ENCODE measurements at places on chromosomes 6 and 20.

DNA sequence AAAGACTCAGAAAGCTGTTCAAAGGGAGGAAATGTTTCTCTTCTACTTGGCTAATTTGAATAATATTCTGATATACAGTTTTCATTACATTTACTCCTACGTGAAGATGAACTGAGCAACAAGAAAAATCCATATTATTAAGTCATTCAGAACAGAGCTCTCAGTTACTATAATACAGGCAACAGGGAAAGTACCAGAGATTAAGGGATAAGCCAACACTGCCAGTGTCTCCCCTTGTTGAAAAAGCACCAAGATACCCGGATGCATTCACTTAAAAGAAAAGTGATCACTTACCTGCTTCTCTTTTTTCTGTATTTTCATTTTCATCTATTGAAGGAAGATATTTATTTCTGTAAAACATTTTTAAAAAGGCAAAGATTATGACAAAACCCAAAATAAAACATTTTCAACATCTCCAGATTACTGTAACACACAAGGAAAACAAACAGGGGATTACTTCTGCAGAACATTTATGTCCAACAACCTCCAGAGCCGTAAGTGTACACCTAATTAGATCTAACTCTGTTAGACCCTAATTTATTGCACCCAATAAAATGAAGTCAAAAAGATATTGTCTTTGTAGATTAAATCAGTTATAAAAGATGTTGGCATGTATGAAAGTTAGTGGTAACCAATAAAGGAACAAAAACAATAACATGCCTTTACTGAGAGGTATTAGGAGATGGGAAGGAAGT lies 67.0 kb downstream of the CHD6 start:
- no peak for DNase-seq

DNA sequence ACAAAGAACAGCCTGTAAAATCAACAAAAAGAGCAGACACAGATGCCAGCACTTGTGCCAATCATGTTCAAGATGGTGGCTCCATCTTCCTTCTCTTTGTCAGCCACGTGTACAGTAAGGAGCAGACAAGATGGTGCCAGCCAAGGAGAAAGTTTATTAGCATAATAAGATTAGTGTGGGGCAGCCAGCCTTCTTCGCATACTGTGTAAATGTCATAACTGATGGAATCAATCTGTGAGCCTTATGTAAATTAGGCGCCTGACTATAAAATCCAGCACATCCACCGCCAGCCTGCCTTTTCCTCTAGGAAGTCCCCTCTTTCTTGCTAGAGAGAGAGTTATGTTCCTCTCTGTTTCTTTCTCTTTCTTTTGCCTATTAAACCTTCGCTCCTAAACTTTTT lies 99.7 kb upstream of the RALGAPA2 start:
- DNase-seq: no peak

DNA sequence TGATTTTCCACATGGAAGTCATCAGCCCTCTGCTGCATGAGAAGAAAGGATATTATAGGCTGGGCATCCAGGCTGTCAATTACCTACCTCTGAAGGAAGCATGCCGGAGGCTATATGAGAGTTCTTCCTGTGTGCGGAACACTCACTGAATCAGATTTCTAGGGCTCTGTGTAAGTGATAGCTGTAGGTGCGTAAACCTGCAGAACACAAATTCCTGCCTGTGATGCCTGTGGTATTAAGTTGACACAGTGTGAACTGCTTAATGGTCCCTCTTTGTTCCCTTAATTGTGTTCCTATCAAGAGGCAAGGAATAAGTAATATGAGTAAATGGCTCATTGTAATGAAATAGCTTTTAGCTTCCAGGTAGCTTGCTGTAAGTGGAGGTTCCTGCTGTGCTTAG lies 103.3 kb downstream of the ANKS1A start:
- DNase-seq: no peak

- DNase-seq: no peak
Observed at GRCh38 chr20:38833857-38834164, 28.3 kb downstream of the PPP1R16B start.

GRCh38 chr6:98514073-98514720 lies 320.2 kb upstream of the POU3F2 start:
- no peak for DNase-seq

DNA sequence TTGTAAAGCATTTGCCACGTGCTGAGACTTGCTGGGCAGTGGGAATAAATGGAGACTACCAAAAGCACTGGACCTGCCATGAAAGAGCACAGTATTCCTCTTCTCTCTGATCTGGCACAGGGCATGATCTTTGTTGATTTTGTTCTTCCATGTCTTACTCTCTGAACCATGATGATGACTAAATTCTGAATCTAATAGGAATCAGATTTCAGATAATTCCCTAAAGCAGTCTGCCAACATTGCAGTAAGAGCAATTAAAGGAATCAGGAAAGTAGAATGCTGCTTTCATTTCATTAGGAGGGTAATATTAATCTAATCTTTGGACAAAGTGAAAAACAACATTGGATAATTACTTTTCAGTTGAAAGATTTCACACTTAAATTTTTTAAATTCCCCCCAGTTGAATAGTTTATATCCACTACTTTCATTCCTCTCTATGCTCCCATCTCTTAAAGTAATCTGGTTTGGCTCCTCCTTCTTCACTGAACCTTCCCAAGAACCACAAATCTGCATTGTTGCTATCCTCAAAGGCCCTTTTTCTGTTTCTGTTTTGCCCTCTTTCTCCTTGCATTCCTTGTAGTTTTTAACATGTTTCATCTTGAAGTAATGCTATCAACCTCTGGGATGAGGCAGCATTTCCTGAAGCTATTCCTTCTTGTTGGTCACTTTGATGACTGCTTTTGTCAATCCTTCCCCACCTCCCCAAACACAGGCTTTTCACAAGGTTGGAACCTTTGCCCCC lies 243.2 kb upstream of the TENT5A start:
- DNase-seq: no peak

DNA sequence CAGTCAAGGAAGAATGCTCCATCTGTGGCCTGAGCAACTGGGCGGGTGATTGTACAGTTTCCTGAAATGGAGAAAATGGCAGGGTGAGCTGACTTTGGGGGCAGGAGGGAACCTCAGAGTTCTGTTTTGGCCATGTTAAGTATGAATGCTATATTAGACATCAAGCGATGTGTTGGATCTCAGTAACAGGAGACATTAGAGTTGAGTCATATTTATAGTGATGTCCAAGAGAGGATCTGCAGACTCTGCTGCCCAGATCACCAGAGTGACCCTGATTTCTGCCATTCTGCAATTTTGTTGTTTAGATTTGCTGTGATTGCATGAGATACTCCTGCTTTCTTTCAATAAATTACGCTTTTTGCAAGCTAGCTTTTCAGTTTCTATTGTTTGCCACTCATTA lies 131.4 kb upstream of the ENPP5 start:
- DNase-seq: no peak

GRCh38 chr20:419556-420165 lies 11.6 kb downstream of the RBCK1 start:
- no peak for DNase-seq

DNA sequence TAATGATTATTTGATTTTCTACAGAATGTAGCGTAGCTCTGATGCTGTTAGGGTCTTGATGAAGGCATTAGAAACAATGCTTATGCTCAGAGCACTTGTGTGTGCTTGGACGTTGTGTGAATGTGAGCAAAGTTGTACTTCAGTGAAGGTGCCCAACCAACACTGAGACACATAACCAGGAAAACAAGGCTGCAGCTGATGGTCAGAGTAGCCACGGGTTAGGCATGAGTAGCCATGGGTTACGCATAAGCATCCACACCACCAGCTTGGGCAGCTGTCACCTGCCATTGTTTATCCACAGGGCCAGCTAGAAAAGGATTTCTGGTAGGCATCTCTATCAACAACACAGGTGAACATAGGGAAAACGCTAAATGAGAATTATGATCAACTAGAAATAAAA lies 326.6 kb downstream of the NRN1 start:
- DNase-seq: no peak

- no peak for DNase-seq
Observed at GRCh38 chr20:59912609-59913008, 20.8 kb downstream of the SYCP2 start.

DNA sequence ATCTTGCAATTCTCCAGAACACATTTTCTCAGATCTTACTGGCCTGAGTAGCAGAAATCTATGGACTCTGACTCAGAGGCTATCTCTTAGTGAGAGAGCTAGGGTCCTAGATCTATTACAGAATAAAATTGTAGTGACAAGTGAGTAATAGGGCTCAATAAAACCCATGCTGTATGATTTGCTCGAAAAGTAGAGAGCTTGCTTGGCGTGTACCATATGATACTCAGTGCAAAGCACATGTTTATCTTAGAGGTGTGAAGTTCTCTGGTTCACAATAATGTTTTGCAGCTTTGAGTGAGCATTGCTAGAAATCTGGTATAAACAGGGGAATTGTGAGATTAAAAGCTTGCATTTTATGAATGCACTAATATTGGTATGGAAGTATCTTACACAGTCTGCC lies 87.8 kb upstream of the PRSS16 start:
- DNase-seq: no peak

GRCh38 chr20:64222851-64223525 lies 32.6 kb upstream of the PCMTD2 start:
- DNase-seq: no peak

GRCh38 chr6:636488-636887 lies 20.4 kb downstream of the HUS1B start:
- no peak for DNase-seq

DNA sequence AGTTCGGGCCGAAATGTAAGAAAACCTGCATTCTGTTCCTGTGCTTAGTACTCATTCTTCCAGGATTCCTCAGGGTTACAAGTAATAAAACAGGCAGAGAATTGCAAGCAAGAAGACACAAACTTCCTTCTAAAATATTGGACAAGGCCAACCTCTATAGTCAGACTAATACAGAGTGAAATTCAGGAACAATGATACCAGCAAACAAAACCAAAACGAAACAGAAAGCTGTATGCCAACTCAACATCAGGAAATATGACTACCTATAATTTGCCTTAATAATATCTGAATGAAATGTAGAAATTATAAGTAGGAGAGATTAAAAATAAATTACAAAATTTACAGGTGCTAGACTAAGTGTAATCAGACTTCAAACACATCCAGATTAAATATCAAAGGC lies 238.8 kb downstream of the HIVEP2 start:
- no peak for DNase-seq

- DNase-seq: peak; percentile 69
Observed at GRCh38 chr20:33019465-33020277, 11.8 kb upstream of the BPIFB6 start.

- no peak for DNase-seq
Observed at GRCh38 chr6:106614592-106615257, 14.6 kb downstream of the RTN4IP1 start.

DNA sequence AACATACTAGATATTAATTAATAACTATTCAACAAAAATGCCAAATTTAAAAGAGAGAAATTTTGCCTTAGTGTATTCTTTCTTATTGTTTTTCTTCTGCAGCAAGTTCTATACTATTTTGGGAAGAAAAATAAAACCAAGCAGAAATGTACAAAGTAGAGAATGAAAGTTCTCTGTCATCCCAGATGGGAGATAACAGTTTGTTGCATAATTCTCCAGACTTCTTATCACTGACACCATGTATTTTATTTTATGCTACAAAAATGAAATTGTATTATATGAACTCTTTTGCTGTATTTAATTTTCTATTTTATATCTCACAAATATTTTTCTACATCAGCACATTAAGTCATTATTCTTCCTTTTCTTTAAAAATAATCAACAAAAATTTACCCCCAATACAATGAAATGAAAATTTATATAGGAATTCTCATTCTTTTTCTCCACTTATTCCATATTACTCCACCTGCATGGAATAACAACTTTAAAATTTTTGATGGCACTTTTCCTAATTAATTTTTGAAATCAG lies 18.2 kb downstream of the TMEM244 start:
- no peak for DNase-seq

DNA sequence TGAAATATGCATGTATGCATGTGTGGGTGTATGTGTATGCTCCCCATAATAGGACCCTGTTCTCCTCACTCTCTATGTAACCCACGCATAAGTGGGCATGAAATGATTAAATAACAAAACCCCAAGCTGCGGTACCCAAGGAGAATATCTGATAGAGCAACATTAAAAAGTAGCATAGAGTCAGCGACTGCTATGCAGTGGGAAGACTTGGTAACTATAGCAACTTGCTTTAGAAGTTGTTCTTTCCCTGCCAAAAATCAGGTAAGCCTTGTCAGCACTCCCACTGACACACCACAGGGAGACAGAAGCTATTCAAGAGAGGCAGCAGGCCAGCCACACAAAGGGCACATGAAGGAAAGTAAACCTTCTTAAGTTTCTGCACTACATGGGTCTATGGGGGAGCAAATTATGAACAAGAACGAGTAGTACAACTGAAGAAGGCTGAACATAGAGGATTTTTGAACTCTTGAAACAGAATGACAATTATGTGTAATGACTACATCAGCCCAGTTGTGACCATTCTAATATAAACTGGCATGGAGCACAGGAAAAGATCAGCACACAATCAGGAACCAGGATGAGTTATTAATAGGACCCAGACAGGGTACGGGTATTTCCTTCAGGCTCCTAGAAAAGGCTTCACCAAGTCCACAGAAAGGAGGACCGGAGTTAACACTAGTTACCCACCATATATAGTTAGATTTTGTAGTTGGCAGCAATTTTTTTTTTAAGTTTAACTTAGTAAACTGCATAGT lies 89.9 kb downstream of the GPR6 start:
- DNase-seq: peak; percentile 30

- DNase-seq: peak; percentile 88
Observed at GRCh38 chr20:38321959-38322598, 18.1 kb downstream of the BPI start.

GRCh38 chr6:41443616-41444525 lies 102.3 kb upstream of the FOXP4 start:
- DNase-seq: peak; percentile 89

DNA sequence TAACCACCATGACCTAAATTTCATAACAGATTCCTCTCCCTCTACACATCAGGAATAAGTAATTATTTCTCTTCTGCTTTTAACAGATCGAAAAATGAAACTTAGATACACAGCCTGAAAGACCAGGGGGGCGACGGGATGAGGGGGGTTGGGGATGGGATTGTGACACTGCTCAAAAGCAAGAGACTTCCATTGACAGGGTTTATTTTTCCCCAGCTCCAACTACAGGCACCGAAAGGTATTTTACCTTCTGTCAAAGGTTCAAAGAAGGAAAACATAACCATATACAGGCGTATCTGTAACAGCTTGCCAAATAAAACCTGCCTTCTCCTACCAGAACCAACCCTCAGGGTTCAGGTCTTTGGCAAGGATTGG lies 1.3 kb downstream of the EPHA7 start:
- peak; percentile 82 for DNase-seq

GRCh38 chr6:45746046-45746445 lies 269.6 kb downstream of the CLIC5 start:
- no peak for DNase-seq

DNA sequence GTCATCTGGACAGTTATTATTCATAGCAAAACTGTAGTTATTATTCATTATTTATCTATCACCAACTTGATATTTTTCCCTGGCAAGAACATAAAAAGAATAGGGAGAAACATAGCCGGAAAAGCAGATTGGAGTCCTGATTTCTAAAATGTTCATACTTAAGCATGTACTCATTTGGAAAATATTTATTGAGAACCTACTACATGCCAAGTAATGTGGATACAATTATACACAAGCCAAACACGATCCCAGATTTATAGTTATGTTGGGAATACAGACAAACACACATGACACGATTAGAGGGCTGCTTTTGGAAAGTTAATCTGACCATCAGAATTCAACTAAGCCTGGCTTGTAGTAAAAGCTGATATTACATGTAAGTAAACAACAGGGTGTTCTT lies 30.7 kb downstream of the ARHGAP18 start:
- peak; percentile 61 for DNase-seq

GRCh38 chr6:26296857-26297648 lies 67.9 kb upstream of the BTN3A2 start:
- no peak for DNase-seq

GRCh38 chr6:100379386-100379785 lies 85.3 kb downstream of the SIM1 start:
- no peak for DNase-seq
